Fibroblast of pulmonary artery (primary cell): ENCODE measurements at places on chromosomes 3 and 15.

GRCh38 chr15:75058127-75058905, 34.9 kb downstream of the PPCDC start:
- no peak for DNase-seq

DNA sequence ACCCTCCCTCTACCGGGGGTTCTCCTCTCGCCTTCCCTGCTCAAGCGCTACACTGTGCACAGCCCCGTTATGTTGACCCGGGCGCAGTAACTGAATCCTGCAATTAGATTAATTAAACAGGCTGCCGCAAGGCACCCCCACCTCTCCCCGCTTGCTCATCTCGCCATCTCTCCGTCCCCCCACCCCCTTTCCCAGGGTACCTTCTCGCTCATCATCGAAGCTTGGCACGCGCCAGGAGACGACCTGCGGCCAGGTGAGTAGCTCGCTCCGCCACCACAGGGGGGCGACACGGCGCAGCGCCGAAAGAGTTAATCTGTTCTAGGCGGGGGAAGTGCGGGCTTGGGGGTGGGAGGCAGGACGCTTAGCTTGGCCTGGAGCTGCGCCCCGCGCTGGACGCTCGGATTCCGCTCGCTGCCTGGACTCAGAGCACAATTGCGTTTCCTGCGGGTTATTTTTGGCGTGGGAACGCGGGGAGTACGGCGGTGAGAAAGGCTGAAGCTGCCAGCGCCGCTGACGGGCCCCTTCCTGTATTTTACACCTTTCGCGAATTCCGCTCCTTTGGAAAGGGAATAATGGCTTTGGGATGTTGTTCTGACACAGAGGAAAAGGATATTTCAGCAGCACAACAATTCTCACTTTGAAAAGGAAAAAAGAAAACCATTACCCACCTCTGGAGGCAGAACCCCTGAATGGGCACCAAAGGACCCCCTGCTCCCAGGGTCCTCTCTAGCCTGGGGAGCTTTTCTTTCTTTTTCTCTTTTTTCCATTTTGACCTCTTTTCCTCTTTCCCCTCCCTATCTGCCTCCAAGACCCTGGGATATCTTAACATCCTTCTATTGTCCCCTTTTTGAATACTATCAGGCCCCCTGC, 1.5 kb downstream of the DLL4 start:
- peak; percentile 54 for DNase-seq

DNA sequence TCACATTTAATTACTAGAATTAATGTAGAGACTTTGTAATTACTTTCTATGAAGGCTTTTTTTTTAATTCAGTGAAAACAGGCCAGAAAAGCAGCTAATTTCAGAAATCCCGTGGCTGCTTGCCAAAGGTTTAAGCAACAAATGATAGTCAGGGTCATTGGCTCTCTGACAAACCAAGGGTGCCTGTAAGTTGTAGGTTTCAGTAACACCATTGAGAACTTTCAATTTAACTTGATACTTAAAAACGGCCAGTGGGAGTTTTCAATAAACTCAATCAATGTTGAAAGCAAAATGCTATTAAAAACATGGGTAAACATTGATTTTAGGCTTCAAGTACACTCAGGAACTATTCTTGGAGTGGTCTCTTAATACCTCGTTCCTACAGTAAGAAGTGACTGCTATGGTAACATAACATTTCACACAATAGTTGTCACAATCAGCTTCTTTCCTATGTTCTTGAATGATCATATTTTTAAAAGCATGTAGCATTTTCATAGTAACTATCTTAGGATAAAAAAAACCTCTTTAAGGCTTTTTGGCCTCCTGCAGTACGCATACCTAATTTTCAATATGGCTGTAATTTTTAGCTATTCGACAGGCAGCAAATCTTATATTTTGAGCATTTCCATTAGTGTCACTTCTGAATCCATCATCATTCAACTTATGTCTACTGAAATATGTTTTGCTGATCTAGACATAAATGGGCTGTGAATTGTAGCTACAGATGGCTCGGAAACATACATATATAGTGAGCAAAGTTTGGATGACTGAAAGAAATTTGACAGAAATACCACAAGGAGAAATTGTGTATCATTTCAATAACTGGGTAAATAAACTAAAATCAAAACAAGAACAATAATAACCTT, 592.1 kb upstream of the GBE1 start:
- DNase-seq: no peak

GRCh38 chr15:25323420-25323819, 115.4 kb downstream of the UBE3A start:
- DNase-seq: no peak

GRCh38 chr3:143597774-143598652, 250.3 kb downstream of the SLC9A9 start:
- DNase-seq: no peak

DNA sequence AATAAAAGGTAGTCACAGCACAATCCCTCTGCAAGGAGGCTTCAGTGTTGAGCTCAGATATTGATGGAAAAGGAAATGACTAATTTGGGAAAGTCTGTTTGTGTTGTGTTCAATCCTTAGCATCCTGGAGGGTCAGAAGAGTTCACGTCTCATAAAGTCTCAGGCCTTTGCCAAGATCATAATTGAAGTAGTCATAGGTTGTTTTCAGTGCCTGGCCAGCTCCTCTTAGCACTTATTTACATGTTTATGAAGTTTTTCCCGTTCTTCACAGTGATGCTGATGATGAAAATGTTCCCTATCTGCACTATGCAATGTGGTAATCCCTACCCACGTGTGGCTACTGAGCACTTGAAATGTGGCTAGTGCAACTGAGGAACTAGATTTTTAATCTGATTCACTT, 61.6 kb upstream of the TGFBR2 start:
- peak; percentile 94 for DNase-seq

GRCh38 chr15:73293773-73294172, 75.0 kb downstream of the HCN4 start:
- no peak for DNase-seq

- no peak for DNase-seq
Measured at GRCh38 chr3:59317386-59317785, 267.6 kb upstream of the CFAP20DC start.

GRCh38 chr3:126424039-126424717, 29.5 kb downstream of the CFAP100 start:
- DNase-seq: no peak

DNA sequence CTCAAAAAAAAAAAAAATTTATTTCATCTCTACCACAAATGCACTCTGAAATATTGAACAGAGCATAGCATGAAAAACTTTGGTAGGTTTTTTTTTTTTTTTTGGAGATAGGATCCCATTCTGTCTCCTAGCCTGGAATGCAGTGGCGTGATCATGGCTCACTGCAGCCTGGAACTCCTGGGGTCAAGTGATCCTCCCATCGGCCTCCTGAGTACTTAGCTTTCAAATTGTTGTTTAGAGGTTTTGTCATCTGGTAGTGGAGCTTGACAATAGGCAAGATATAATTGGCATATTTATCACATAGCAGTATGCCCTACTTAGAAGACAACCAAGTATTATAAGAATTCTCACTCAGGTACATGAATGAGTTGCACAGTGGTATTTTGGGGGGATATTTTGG, 234.2 kb upstream of the ST8SIA2 start:
- no peak for DNase-seq

DNA sequence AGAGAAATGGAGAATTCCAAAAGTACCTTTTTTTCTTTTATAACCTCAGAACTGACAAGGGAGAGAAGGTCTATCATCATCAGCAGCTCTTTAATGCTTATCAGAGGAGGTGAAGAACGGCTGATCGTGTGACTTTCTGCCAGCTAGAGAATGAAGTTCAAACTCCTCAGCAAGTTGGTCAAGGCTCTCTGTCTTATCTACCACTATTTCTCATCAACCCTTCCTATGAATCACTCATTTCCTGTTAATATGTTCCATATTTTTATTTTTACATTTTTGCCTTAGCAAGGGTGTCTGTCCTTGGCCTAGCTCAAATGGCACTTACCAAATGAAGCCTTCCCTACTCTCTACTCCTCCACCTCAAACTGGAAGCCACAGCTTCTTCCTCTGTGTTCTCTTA, 73.1 kb upstream of the TSPAN3 start:
- DNase-seq: peak; percentile 71

DNA sequence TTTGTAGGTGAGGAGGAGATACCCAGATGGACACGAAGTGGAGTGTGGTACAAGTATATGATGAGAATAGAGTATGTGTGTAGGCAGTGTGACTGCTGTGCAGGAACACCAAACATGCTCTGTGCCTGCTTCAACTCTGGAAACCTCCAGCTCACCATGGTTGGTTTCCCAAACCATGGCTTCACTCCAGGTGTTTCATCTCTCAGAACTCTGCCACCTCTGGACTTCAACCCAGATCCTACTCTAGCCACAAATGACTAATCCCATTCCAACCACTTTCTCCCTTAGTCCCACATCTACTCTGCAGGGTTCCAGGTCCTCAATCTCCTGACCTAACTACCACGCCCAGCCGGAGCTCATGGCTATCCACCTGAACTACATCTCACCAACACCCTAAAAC, 102.1 kb downstream of the RYK start:
- DNase-seq: no peak

DNA sequence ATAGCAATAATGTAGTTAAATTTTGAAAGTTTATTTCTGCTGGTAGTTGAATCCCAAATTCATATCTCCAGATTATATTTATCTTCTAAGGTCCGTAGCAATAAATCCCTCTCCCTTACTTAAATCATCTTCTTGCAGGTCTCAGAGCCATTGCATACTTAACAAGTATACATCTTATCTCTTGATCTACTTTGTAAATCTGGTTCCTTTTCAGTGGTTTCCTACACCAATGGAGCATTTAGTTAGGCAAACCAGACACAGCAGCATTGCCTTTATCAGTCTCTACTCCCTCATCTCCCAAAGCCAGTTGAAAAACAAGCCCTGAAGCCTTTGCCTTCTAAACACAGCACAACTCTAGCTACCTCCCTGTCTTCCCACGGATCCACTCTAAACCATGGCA, 440.9 kb downstream of the CNTN6 start:
- DNase-seq: no peak

DNA sequence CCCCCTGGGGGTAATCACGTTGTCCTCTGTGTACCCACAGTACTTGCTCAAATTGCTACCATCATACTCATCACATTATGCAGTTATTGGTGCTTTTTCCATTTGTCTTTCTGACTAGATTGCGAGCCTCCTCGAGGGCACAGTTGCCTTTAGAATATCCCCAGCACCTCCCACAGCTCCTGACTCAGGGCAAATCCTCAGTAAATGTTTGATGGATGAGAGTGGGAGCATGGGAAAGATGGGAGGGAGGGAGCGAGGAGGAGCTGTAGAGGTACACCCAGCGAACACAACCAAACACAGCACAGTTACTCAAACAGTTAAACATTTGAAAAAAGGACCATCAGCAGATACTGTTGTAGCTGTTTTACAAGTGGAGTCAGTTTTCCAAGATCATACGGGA, 27.9 kb downstream of the SIDT1 start:
- no peak for DNase-seq

- peak; percentile 84 for DNase-seq
Measured at GRCh38 chr3:40877631-40878463, 321.5 kb upstream of the CTNNB1 start.

GRCh38 chr15:71048913-71049675, 66.2 kb upstream of the THSD4 start:
- peak; percentile 97 for DNase-seq
